ENCODE measurements at places on chromosomes 3 and 15.

GRCh38 chr15:60555806-60556205 lies 76.9 kb upstream of the ICE2 start:
- no peak for DNase-seq

DNA sequence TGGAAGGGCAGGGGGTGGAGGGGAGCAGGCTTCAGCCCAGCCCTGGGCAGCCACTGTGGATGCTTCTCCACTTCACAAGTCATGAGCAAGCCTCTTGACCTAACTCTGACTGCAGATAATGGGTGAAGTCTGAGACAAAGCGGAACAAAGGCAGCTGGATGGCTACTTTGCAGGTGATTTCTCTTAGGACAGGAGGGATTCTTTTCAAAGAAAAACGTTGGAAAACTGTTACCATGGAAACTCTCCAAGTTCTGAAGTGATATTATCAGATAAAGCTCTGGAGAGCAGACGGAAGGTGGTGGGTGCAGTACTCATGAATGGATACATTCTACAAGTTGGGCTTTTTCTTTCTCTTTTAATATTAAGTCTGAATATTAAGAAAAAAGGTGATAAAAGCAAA lies 254.2 kb upstream of the SLCO3A1 start:
- DNase-seq: no peak

DNA sequence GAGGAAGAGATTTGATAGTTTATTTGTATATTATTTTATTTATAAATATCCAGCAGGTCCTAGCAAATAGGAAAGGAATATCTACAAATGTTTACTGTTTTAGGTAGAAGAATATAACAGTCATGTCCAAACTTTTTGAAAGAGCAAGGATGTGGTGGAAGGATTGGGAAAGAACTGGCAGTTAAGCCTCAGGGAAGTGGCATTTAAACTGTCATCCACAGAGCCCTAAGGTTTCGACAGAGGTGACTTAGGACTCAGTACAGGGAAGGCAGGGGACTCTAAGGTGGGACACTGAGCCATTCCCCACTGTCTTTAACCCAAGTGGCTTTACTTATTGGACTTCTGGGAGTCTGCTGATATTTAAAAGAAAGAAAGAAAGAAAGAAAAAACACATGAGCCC lies 11.8 kb upstream of the TMEM87A start:
- no peak for DNase-seq

GRCh38 chr15:29034593-29035335 lies 149.0 kb downstream of the APBA2 start:
- DNase-seq: no peak

- no peak for DNase-seq
Observed at GRCh38 chr3:119235151-119235550, 5.5 kb downstream of the B4GALT4 start.

GRCh38 chr15:63598473-63599400 lies 1.6 kb downstream of the FBXL22 start:
- no peak for DNase-seq

- no peak for DNase-seq
Observed at GRCh38 chr15:63896336-63897115, 62.8 kb upstream of the HERC1 start.

GRCh38 chr3:89419647-89420241 lies 312.3 kb downstream of the EPHA3 start:
- DNase-seq: no peak

DNA sequence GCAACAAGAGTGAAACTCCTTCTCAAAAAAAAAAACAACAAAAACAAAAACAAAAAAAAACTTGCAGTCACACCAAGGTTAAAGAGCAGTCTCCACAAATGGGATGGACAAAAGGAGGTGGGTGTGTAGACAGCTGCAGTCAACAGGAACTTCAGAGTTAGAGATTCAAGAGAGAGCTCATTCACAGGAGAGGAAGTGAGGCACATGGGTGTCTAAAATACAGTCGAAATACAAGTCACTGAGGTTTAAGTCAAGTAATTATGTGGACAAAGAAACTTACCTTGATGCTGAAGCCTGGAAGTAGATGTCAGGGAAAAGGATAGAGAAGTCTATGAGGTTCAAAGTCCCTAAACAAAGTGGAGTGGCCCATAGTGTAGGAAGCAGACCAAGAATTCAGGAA lies 14.8 kb downstream of the MRPS11 start:
- no peak for DNase-seq

GRCh38 chr3:111636366-111636885 lies 41.3 kb upstream of the ZBED2 start:
- DNase-seq: no peak

DNA sequence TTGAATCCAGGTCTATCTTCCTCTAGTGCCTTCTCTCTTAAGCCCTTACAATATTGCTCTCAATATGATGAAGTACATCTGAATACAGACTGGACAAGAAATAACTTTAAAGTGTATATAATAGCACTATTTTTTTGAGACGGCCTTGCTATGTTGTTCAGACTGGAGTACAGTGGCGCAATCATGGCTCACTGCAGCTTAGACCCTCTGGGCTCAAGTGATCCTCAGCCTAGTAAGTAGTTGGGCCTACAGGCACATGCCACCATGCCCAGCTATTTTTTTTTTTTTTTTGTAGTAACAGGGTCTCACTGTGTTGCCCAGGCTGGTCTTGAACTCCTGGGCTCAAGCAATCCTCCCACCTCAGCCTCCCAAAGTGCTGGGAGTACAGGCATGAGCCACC lies 53.6 kb downstream of the MAP3K13 start:
- no peak for DNase-seq

DNA sequence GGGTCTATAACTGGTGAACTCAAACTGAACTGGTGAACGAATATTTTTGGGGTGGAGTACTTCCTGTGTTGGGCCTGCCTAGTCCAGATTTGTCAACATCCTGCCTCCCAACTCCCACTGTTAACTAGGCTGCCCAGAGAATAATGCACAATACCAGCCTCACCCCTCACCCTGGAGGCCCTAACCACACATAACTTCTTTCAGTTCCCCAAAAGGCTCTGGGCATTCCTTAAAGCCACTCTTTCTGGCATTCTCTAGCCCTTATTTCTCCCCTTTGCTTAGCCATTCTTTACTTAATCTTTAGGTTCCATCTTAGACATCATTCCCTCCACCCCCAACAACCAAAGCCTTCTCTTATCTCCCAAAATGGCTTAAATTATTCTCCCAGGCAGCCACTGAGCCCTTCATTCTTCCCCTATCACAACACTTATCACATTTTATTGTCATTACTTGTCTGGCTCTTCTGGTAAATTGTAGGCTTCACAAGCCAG lies 9.1 kb upstream of the SEC11A start:
- no peak for DNase-seq

DNA sequence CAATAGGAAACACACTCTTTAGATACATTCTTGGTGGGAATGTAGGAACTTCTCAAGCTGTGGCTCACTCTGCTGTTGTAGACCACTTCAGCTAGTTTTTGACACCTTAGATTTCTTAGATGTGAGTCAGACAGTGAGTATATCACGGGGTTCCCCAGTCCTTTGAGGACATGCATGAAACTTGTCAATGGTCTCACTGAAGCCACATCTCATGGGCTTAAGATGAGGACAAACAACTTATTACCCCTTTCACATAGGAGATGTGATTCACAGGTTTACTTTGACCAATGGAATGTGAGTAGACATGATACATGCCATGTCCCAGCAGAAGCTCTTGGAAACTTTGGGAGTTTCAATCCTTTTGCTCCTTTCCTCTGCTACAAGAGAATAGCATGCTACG lies 325.5 kb downstream of the CHST2 start:
- DNase-seq: no peak

- DNase-seq: no peak
Observed at GRCh38 chr3:100665230-100665629, 44.1 kb upstream of the TFG start.

DNA sequence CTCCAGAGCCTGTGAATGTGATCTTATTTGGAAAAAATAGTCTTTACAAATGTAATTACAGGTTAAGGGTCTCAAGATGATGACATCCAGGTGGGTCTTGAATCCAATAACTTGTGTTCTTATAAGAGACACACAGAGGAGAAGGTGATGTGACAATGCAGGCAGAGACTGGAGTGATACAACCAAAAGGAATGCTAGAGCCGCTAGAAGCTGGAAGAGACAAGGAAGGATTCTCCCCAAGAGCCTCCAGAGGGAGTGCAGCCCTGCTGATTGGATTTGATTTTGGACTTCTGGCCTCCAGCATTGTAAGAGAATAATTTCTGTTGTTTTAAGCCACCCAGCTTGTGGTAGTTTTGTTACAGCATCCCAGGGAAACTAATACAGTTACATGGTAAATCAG lies 9.7 kb downstream of the MYH15 start:
- no peak for DNase-seq

GRCh38 chr3:82293867-82294266 lies 532.4 kb upstream of the GBE1 start:
- no peak for DNase-seq

GRCh38 chr3:161051856-161052255 lies 53.3 kb downstream of the B3GALNT1 start:
- no peak for DNase-seq

GRCh38 chr3:172246107-172246844 lies 202.0 kb downstream of the GHSR start:
- no peak for DNase-seq
